ENCODE measurements at places on chromosomes 5 and 9.

GRCh38 chr5:109468737-109469420, 59.1 kb upstream of the PJA2 start:
- DNase-seq: peak; percentile 37

GRCh38 chr9:15433661-15434060, 11.0 kb downstream of the SNAPC3 start:
- DNase-seq: no peak

DNA sequence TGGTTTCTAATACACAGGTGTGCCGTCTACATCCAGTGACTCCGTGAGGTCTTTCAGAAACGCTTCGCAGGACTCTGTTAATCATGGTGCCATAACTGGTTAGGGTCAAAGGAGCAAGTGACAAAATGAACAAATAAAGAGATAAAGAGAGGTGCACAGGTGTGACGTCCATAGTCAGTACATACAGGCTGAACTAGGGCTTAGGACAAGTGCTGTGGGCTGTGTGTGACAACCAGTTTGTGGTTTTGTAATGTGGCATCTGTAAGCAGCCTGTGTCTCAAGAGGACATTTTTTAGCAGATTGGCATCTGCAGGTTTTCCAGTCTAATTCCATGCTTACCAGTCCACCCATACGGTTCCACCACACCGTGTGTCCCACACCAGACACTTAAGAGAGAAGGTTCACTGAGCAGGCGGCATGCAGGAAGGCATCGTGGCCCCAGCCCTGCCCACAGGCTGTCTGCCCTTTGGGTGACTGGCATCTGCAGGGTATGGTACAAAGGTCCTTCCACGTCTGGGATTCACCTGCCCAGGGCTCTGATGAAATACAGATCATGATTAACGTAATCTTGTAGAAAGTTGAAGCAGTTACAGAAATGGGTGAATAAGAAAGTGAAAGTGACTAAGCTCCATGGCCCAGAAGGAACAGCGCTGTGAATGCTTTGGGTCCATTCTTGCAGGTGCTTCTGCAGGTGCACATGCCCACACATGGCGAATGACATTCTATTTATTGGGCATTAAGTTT, 26.9 kb downstream of the SRD5A1 start:
- no peak for DNase-seq

DNA sequence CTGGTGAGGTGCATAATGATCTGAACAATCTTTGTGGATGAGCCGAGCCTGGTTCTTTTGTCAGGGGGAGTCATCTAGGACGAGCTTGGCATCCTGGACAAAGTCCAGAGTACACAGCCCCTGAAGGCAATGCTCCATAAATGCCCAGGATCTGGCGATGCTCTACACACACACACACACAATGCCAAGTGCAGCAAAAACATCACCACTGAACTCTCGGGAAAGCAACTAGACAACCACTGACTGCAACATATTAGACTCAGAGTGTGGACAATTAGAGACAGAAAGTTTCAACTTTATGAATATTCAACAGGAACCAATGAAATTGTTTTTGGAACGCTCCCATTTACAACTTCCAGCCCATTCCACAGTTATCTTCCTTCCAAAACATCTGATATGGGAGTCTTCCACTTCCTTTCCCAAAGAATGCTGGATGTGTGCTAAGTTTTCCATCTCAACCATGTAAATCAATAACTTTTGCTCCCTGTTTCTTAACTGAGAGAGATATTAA, 227.6 kb upstream of the ANKRD55 start:
- DNase-seq: no peak

DNA sequence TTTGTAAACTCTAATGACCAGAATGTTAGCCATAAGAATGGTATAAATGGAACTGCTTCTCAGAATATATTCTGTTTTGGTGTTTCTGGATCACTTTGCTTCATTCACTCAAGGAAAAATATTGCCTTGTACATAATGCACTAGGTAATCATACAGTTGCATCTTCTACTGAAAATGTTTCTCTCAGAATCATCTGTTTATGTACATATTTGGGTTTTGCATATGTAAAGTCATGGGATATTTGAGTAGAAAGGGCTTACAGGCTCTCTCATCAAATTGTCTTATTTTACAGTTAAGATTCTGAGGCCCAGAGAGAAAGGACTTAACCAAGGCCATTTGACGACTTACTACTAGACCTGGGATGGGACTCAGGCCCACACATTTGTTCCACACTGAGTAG, 97.8 kb upstream of the PALM2AKAP2 start:
- no peak for DNase-seq

GRCh38 chr5:151688436-151688835, 1.7 kb upstream of the SPARC start:
- no peak for DNase-seq

GRCh38 chr5:139061274-139061673, 136.9 kb downstream of the SIL1 start:
- DNase-seq: no peak

- no peak for DNase-seq
These were observed 10.3 kb downstream of the PCYOX1L start for GRCh38 chr5:149367972-149368645.

DNA sequence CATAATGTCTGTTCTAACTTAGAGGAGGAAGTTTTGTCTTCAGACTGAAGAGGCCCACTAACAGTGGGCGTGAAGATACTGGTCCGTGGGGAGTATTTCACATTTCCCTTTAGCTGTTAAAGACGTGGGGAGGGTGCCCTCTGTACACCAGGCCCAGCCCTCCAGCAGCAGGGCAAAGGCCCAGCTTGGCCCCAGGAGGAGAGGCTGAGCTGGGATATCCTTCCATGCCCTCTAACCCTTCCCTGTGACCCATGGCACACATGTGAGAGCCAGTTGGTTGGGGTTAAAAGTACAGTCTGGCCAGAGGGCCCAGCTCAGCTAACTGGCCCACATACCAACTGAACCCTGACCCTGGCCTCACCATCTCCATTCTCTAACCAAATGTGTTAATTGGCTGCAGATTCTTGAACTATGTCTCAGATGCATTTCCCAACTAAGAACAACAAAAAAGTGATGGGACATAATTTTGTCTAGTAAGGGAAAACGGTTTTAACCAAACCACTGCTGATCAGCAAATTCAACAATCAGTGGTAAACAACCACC, 74.4 kb downstream of the LHFPL2 start:
- DNase-seq: no peak

DNA sequence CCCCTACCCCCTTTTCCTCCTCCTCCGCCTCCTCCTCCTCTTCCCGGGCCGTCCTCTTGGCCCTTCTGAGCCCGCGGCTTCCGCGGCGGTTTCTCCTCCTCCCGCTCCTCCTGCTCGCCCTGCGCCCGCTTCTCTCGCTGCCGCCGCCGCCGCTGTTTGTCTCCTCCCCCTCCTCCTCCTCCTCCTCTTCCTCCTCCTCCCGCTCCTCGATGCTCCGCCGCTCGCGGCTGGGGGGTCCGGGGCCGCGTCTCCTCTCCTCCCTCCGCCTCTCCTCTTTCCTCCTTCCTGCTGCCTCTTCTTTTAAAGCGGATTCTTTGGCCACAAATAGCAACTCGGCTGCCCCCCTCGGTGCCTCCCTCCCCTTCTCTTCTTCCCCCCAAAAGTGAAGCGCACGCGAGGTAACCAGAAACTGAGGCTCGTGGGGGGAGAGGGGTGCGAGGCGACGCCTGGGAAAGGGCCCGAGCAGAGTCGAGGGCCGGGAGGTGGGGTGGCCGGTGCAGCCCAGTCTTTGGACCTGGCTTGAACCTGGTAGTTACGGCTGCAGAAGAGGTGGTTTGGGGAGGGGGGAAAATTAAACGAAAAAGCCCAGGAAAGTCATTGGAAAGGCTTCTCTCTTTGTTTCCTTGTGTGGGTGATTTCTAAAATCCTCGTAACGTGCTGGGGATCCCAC, 1058.5 kb upstream of the DMAC1 start:
- no peak for DNase-seq

DNA sequence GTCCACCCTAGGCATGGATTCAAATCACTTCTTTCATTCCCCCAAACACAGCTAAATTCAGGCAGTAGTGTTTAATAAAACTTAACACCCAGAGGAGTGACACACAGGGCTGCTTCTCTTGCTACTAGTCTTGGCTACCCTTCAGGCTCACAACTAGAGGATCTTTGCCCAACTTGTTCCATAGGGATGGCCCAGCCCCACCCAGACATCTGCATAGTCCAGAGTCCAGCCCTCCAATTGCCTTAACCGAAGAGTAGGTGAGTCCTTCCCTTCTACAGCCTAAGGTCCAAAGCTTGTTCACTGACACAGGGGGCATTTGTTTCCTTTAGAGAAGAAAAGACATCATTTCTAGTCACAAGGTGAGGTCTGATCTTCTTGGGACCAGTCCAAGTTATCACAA, 15.2 kb upstream of the RXFP3 start:
- no peak for DNase-seq

- no peak for DNase-seq
These were observed 265.4 kb upstream of the KLF9 start for GRCh38 chr9:70679845-70680244.

GRCh38 chr9:81374459-81375186, 314.7 kb downstream of the TLE1 start:
- no peak for DNase-seq

GRCh38 chr9:134632329-134632728, 9.3 kb upstream of the COL5A1 start:
- DNase-seq: no peak

DNA sequence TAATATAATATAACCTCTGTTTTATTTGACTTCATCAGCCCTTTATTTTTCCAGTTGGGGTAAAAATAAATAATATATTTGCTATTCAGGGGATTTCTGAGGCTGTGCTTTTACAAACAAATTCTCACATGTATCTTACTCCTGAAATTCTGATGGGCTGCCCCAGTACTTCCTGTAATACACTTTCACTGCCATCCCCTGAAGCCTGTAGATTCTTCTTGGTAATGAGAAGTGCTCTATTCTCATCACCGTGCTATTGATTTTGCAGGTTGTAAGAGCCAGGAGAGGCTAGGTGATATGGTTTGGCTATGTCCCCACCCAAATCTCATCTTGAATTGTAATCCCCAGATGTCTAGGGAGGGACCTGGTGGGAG, 91.9 kb upstream of the CEP78 start:
- DNase-seq: no peak

DNA sequence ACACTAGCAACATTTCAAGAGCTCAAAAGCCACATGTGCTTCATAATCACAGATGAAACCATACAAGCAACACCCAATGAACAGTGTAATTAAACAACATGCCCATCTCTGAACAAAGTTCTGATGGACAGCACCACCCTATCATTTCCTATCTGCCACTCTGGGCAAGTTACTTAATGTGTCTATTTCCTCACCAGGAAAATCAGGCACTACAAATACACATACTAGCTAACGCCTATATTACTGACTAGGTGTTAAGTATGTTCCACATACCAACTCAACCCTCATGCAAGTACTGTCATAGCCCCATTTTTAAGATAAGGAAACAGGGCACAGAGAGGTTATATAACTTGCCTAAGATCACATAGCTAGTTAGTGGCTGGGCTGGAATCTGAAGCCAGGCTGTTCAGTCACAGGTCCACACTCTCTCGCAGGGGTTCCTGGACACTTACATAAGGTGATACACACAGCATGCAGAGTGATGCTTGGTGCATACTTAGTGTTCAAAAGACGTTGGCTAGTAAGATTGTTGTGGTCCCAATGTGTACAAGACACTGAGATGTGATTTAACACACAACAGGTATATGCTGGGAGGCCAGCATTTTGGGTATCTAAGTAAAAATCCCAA, 24.2 kb downstream of the CORO2A start:
- no peak for DNase-seq

- no peak for DNase-seq
These were observed 46.3 kb downstream of the STC2 start for GRCh38 chr5:173281910-173282309.

DNA sequence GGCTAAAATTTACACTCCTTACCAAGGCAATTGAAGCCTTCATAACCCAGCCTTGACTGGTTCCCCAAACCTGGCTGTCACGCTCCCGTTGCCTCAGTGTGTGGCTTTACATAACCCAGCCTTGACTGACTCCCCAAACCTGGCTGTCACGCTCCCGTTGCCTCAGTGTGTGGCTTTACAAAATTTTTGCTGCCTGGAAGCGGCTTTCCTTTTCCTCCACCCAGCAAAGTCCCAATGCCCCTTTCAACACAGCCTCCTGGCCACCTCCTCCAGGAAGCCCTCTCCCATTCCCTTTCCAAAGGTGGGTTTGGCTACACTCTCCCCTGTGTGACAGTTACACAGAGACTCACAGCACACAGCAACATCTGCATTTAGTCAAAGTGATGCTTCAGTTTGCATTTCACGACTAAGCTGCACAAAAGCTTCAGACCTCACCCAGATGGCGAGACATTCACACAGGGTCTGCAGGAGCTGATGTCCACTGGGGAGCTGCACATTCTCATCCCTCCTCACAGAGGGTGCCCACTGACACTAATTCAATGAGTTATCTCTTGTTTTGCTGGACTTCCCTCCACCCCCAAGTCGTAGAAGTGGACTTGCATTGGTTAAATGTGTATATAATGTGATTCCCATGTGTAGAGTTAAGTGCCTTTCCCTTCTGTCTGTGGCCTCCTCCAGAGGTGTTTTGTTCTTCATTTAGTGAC, 156.6 kb upstream of the PHYKPL start:
- DNase-seq: no peak

GRCh38 chr9:75935591-75935990, 45.1 kb downstream of the PCSK5 start:
- DNase-seq: no peak

GRCh38 chr5:145544401-145544800, 290.7 kb downstream of the PRELID2 start:
- no peak for DNase-seq
